ENCODE measurements at places on chromosomes 12 and 14. TPM values are rescaled to one million over a fixed set of nuclear protein-coding genes. Genes with fewer than 3 reads are reported as not detected.

Gene IRAK3
- 12.0 TPM for total RNA-seq

Gene TAS2R8
- not detected for total RNA-seq

Gene INHBC
- not detected for total RNA-seq

Gene PPP1R12A
- 205 TPM for total RNA-seq

Gene DTX1
- total RNA-seq = 19.1 TPM

Gene CD27
- total RNA-seq = not detected

Measured in camera-type eye (tissue), 1 donor.